ENCODE measurements at places on chromosomes 1 and 21.

DNA sequence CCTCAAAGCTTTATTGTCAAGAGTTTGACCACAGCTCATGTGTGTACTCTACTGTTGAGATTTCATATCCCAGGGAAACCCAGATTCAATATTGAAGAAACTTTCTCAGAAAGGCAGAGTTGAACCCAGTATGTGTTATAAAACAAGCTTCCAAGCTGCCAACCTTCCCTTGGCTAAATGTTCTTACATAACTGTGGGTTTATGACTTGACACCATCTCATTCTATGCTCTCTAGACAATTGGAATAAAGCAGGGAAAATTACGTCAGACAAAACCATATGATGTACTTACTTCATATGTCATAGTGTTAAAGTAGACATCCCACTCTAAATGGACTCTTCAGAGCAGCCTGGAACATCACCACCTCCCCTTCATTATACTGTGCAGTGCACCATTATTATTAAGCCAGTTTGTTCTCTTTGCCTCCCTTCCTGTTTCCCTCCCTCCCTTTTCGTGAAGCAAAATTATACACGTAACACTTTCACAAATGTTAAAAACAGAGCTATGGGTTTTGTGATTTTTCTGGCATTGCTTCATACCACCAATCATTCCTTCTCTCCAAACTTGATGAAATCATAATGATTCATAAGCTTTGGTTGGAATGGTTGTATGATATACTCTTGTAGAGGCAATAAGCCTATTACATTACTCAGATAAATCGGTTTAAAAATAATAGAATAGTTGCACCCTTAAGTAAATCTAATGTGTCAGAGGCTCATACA lies 507.2 kb downstream of the LTN1 start:
- no peak for DNase-seq

DNA sequence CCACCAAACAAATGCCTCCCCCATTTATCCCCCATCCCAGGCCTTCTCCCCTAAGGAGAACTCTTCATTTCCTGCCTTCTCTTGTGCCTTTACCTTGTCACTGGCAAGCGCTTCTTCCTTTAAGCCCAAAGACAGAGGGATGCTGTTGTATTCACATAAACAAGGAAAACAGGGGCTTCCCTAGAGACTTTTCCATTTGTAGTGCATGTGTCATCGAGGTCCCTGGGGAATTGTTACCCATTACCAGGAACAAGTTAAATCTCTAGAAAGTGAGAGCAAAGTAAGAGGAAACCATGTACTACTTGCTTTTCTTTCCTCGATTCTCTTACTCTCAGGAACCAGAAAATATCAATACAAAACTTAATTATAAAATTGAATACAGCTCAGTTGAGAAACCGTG lies 114.4 kb upstream of the DPT start:
- DNase-seq: no peak

GRCh38 chr1:2176615-2177014 lies 18.0 kb downstream of the FAAP20 start:
- no peak for DNase-seq

DNA sequence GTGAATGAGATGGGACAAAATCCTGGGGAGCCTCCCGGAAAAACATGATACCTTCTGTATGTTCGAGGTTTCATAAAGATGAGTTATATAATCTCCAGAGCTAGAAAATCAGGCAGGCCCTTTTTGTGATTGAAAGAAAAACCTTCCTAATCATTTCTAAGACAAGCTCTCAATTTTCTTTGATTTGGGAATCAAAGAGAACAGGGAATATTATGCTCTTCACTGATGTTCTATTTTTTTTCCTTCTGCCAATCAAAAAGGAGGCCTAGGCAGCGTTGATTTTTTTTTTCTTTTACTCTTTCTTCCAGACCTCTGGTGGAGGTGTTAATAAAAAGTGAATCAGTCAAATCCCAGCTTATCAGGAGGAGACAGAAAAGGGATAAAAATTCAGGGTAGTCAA lies 34.5 kb downstream of the DIRAS3 start:
- DNase-seq: no peak

DNA sequence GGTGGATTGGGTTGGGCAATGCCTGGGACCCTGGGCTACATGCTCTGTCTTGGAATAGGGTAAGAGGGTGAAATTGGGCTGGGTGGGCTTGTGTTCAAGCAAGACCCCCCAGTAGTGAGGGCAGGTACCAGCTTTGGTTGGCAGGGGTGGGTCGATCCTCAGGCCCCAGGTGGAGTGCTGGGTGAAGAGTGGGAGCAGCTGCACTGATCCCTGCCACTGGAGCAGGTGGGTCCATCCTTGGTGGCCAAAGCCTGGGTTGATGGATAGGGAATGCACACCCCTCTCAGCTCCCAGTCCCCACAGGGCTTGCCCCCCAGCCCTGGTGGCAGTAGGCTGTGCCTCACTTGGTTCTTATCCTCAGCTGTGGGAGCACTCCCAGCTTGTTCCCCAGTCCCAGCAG lies 135.2 kb downstream of the PCBP3 start:
- DNase-seq: no peak

GRCh38 chr1:222618001-222618879 lies at the start of gene MIA3:
Gene MIA3, plus strand, starts transcription at chr1:222618097. Its CDS starts 14 bp downstream, at chr1:222618111.
- peak; percentile 27 for DNase-seq

- DNase-seq: no peak
These were observed 170.4 kb downstream of the LIPI start for GRCh38 chr21:14040386-14040785.

DNA sequence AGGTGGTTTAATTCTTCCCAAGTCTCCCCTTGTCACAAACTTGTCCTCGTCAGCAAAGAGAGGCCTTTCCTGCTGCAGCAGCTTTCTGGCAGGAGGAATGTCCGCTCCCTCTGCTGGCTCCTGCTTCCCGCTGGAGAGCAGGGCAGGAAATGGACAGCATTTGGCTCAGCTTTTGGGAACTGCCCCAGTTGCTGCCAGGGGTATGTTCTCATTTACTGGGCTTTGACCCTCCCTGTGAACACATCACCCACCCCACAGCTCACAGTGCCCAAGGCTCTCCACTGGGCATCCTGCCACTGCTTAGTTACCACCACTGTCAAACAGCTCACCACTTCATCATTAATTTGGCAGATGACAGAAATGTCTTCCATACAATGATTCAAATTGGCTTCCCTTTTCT lies 75.4 kb downstream of the MRPL37 start:
- DNase-seq: no peak

- DNase-seq: no peak
These were observed 34.1 kb downstream of the TMCO4 start for GRCh38 chr1:19765623-19766022.

- no peak for DNase-seq
These were observed 32.6 kb upstream of the EPHA8 start for GRCh38 chr1:22530715-22531114.

- DNase-seq: no peak
These were observed 2.0 kb upstream of the ENAH start for GRCh38 chr1:225654688-225655508.

GRCh38 chr1:189834813-189835212 lies 642.9 kb downstream of the BRINP3 start:
- no peak for DNase-seq

- no peak for DNase-seq
These were observed 166.0 kb upstream of the C8B start for GRCh38 chr1:57131701-57132394.

DNA sequence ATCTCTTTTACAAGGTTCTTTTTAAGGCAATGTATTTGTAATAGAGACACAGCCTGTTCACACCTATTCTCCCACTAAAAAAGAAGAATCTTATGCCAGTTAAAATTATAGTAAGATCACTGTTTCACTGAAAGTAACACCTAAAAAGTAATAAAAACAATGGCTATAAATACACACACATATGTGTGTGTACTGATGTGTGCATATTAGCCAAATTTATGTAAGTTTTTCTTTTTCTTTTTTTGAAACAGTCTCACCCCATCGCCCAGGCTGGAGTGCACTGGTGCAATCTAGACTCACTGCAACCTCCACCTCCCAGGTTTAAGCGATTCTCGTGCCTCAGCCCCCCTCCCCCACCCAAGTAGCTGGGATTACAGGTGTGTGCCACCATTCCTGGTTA lies 56.8 kb upstream of the SLC30A10 start:
- no peak for DNase-seq

GRCh38 chr1:63276624-63277023 lies 45.7 kb upstream of the FOXD3 start:
- no peak for DNase-seq

DNA sequence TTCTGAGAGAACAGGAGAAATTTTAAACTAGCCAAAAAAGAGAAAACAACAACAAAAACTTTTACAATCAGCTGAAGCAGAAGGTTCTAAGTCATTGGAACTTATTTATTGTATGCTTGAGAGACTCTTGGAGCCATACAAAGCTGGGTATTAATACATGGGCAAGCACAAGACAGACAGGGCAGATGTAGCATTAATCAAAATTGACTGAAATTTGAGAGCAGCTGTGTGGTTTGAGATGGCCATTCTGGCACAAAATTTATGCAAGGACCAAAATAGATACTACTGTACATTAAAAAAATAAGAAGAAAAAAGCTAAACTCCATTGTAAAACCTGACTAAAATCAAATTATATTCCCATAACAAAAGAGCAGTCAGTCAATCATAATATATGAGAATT lies 892.5 kb downstream of the PLA2G4A start:
- DNase-seq: no peak

DNA sequence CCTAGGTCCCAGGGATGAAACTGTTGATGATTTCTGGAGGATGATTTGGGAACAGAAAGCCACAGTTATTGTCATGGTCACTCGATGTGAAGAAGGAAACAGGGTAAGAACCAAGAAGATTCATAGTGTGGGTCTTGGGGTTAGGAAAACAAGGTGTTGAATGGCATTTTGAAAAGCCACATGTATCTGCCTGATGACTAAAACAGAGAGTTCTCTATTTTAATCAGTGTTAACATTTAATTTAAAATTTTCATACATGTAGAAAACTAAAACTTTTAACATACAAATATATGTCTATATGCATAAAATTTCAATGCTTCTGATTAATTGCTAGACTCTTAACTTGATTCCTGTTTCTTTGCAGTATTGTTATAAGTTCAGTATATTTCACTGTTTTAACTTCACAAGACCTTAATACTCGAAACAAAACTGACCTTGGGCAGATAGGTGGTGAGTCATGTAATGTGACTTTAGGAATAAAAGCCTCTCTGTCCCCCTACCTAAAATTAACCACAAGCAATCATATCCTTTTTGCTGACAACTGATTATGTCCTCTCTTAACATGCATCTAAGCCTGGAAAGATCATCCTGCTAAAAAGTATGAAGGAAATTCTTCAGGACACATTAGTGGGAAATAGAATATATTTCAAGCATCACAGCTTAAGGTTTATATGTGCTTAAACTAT lies 95.6 kb downstream of the PTPRC start:
- DNase-seq: no peak

DNA sequence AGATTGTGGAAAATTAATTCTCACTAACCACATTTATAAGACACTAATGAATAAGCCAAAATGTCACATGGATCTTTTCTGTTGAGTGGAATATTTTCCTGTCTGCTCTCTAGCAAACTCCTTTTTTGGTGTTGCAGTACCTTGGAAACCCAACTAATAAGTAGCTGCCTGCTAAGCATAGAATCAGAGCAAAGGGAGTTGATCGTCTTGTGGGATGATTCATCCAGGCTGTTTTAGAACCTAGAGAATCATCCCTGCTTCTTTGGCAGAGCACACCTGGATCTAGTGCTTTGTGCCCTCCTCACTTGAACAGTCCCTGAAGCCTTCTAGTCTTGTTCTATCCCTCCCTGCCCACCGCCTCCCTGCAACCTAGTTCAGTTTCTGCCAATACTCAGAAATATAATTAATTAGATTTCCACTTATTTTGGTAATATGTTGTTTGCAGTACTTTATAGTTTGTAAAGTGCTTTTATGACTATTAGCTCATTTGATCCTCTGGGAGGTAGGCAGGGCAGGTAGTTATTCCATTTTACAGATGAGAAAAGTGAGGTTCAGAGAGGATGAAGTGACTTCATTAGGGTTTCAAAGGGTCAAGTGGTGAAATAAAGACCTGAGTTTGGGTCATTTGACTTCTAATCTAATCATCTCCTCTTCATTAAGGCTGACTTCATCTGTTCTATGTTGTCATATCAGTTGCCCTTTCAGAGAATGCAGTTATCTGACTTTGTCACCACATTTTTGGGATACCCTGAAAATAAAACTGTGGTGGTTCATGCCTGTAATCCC lies 2.5 kb downstream of the AGO4 start:
- DNase-seq: no peak

DNA sequence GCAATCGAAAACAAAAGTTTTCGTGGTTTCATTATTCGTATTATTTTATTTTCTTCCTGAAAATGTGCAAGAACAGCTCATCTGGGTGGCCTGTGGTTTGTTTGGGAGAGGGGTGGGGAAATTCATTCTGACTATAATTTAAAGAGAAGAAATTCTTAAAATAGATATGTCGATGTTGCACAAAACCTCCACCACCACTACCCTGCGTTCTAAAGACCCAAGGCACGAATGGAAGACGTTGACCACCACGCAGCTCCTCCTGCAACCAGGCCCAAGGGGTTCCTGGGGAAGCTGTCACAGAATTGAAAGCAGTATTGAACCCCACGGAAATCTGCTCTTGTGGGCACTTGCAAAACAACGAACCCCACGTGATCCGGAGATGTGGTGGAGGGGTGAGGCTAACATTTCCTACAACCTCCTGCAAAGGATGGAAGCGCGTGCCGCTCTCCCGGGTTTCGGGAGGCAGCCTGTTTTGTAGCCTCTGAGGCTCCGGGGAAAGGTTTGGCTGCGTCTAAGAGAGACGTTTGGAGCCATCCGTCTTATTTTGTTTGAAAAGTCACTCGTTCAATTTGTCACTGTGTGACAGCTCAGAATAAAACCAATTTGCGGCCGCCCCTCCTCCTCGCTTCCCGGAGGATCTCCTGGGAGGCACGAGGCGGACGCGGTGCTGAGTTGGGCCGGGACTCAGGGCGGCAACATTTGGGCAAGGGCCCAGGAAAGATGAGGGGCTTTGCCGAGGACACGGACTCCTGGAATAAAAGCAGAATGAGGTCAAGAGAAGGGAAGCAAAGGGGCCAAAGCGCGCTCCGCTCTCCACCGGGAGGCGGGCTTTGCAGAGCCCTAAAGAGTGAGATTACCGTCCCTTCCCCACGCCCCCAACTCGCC lies 810 bp upstream of the HLX start:
- no peak for DNase-seq

DNA sequence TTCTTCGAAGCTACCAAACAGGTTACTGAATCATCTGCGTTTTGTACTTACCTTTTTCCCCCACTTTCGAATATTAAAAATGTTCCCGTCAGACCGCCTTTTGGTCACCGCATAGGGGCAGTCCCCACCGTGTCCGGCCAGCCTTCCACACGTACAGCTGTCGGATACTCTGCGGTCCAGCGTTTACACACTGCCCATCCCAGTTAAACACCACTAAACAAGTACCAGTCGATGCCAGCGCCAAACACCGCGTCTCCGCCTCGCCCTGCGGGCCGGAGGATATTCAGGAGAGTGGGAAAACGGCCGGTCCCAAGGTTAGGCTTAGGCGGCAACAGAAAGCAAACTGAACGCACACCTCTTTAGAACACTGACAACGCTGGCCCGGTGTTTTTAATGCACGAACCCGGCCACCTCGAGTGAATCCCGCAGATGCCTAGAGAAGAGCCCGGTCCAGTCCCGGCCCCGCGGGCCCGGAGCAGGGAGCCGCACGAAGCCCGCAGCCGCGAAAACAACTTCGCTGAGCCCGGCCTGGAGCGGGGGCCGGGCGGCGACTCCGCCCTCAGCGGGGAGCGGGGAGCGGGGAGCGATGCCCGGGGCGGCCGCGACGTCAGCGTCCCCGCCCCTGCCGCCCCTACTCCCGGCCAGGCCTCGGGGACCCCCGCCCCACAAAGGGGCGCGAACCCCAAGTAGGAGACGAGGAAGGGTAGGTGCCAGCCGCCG lies 730 bp upstream of the PHF13 start:
- no peak for DNase-seq

All from stimulated activated CD8-positive, alpha-beta memory T cell treated with anti-CD3 and anti-CD28 coated beads, Interleukin-2, amount 100 ng/mL, for 1 hour (primary cell).